ENCODE measurements at places on chromosomes 2 and 18.

- no peak for DNase-seq
These were observed 110.9 kb upstream of the BZW1 start for GRCh38 chr2:200700856-200701255.

GRCh38 chr2:120763508-120763907, 27.8 kb downstream of the GLI2 start:
- DNase-seq = no peak

DNA sequence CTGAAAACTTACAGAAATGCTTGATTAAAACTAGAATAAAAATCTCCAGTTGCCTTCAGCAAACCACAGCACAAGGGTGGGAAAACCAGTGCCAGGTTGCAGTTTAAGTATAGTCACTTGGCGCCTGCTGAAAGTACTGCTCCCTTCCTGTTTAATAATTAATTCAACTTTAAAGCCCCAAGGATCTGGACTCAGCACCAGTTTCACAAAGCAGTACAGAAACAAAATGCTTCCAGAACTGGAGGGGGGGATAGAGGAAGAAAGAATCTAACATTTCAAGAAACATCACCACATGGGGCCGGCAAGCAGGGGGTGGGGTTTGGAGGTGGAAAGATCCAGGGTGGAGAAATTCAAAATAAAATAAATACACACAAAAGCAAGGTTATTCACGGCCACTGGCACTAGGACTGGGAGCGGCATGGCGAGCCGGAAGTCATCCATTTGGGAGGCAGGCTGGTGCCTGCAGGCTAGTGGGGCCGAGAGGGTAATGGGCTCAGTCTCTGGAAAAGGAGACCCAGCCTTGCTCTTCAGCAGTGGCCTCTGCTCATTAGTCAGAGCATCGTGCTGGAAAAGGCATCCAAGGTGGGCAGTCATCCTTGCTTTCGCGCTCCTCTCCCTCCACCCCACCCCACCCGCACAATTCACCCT, 85.8 kb downstream of the POU3F3 start:
- DNase-seq = no peak

DNA sequence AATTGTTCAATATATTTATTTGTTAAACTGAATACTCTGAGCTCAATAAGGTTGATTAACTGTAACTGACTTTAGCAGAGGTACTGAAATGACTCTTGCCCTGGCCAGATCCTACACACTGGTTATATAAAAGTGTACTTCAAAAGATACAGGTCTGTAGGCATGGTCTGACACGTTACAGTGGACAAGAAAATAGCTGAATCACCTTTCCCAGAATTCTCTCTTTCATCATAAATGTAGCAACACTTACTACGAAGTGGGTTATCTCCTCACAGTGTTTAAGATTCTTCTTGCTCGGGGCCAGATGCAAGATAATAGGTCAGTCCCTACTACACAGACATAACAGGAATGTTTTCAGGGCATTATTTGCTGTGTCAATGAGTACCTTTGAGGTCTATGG, 107.0 kb upstream of the ZC3H15 start:
- no peak for DNase-seq

DNA sequence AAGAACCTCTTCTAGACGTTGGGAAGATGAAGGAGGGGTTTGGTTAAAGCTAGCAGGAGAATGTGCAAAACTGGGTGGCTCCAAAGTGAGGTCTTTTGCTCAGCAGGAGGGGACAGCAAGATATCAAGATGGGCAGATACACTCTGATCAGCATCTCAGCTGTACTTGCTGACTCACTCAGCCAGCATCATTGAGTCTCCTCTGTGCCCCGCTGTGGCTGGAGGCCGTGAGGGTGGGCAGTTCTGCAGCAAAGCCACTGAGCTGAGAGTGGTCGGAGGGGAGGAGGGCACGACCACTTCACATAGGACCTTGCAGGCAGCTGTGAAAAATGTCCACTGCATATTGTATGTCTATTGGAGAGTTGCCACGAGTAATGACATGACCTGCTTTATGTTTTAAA, 152.0 kb downstream of the CAPN13 start:
- DNase-seq = no peak

All from PC-3 (cell line).